ENCODE measurements at places on chromosomes 1 and 21.

GRCh38 chr1:208803011-208803811 is 559.0 kb upstream of the PLXNA2 start:
- DNase-seq = no peak

DNA sequence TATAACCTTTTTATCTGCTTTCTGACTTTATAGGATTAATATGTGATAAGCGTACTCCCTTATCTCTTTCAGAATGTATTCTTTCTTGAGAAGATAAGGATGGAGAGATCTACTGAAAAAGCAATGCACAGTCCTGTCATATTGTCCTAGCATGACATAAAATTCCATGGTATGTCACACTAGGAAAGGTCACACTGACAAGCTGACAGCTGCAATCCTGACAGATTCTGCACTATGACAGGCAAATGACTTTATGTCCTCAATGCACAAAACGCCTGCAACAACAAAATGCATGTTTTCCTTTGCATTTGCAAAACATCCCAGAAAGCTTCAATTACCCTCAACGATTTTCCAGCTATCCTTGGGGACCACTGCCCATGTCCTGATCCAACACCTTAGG is 393.8 kb downstream of the DSCAM start:
- no peak for DNase-seq

DNA sequence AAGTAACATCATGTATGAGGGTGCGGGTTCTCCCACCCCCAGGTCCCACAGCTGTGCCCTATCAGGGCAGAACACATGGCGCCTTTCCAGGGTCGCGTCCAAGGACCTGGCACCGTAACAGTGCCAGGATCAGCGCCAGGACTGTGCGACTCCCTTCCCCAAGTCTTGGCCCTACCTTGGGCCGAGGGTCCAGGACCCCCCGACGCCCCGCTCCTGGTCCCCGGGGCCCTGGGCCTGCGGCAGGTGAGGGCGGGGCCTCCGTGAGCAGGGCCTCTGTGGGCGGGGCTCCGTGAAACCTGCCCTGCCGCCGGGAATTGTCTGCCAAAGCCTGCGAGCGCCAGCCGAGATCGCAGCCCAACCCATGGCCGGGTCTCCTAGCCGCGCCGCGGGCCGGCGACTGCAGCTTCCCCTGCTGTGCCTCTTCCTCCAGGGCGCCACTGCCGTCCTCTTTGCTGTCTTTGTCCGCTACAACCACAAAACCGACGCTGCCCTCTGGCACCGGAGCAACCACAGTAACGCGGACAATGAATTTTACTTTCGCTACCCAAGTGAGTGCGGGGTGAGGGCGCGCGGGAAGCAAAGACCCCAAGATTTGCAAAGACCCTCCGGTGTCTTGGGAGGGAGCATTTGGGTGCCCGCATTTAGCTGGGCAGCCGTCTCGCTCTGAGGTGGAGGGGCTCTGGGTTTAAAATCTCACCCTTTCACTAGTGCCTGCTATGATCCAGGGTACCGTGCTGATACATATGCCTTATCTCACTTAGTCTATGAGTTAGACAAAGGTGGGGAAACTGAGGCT is at the start of gene RHBG:
Gene RHBG, plus strand, starts transcription at position 323 of the 796 bp plus-strand sequence. Its CDS starts 39 bp downstream, at position 362.
- no peak for DNase-seq

DNA sequence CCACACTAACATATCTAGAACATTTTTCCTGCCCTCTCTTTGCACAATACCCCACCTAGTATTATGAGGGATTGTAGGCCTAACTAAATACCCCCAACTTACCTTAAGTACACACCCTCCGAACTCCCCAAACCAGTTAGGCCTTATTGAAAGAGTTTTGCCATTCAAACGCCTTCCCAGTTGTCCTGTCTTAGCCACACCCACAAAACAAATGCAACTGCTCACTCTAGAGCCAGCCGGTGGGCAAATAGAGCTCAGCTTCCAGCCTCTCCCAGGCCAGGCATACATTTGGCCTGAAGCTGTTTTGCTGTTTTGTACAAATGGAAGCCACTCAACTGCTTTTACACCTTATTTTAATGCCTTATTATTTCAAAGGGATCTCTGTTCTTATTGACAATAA is 224.2 kb upstream of the RUNX1 start:
- no peak for DNase-seq

- no peak for DNase-seq
Observed at GRCh38 chr1:25615563-25616094, 962 bp upstream of the MAN1C1 start.

GRCh38 chr1:228460821-228461220 is 26.4 kb upstream of the RNF187 start:
- no peak for DNase-seq

GRCh38 chr1:191498318-191498717 is 659.9 kb upstream of the RGS18 start:
- peak; percentile 9 for DNase-seq

- DNase-seq = no peak
Observed at GRCh38 chr1:109793089-109793485, 29.4 kb upstream of the EPS8L3 start.

Measured in brain microvascular endothelial cell (primary cell).